CD8-positive, alpha-beta T cell (primary cell): ENCODE measurements at places on chromosomes 11 and 22. TPM values are rescaled to one million over a fixed set of nuclear protein-coding genes. Genes with fewer than 3 reads are reported as not detected.

GRCh38 chr11:113147249-113147648 is 167.1 kb upstream of the TTC12 start:
- no peak for DNase-seq

- DNase-seq = no peak
Measured at GRCh38 chr22:35540595-35541253, at the start of gene RASD2. TSS of gene RASD2 (plus strand) at chr22:35540831. CDS start at chr22:35546810, 5,979 bp downstream.

DNA sequence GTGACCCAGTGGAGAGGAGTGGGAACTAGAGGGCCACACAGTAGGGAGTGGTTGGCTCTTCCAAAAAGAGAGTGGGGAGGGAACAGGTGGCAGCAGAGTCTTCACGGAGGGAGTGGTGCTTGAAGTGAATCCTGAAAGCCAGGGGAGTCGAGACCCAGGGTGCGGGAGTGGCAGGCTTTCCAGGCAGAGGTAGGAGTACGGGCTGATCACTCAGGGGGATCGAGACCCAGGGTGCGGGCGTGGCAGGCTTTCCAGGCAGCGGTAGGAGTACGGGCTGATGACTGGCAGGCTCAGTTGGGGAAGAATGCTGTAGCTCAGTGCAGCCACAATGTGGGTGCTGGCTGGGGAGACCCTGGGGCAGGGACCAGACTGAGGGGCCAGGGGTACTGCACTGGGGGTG is 148.2 kb downstream of the TBC1D22A start:
- DNase-seq = no peak

Gene PTPRCAP
- total RNA-seq = 144 TPM

DNA sequence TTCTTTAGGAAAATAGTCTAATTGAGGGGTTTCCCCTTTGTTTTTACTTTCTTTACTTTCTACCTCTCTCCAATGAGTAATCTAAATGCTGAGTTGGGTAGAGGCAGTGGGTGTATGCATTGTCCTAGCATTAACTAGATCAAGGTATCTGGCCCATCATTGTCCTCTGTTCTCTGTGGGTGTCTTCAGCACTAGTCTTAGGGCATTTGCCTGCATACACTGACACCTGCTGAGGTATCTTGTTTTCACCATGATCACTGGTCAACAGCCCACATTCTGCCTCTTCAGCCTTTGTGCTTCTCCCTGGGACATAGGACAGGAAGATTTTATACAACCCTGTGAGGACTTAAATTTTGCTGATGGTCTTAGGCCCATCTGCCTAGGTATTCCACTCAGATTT is 371.1 kb downstream of the RAB38 start:
- no peak for DNase-seq

Gene RASD2
- total RNA-seq = 20.2 TPM

GRCh38 chr11:11717064-11717725 is 95.4 kb upstream of the GALNT18 start:
- DNase-seq = no peak

Gene CPT1B
- 42.4 TPM for total RNA-seq

Gene P4HA3
- total RNA-seq = not detected

DNA sequence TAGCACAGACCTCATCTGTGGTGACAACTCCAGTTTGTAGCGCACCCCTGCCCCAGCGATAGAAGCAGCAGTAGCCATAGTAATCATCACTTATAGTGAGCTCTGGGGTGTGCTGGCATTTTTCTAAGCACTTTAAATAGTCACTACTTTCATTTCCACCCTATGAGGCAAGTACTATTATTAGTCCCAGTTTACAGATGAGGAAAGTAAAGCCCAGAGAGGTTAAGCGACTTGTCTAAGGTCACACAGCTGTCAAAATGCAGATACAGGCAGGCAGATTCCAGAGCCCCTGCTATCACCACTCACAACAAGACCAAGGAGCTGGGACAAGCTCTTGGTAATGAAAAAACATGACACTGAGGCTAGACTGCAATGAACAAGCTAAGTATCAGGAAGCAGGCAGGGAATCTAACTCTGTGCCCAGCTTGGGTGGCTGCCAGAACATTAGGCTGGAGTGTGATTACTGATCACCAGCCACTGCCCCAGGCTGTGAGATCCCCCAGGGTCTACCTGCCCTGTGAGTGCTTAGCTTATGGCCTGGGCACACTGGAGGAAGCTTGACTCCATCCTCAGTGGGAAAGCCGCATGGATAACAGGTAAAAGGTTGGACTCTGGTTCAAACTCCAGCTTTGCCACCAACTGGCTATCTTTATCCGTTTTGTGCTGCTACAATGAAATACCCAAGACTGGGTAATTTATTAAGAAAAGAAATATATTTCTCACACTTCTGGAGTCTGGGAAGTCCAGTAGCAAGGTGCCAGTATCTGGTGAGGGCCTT is 561.1 kb downstream of the MN1 start:
- DNase-seq = no peak

- DNase-seq = no peak
Measured at GRCh38 chr22:43008921-43009320, 6.0 kb downstream of the PACSIN2 start.

Gene RIBC2
- total RNA-seq = 0.67 TPM

DNA sequence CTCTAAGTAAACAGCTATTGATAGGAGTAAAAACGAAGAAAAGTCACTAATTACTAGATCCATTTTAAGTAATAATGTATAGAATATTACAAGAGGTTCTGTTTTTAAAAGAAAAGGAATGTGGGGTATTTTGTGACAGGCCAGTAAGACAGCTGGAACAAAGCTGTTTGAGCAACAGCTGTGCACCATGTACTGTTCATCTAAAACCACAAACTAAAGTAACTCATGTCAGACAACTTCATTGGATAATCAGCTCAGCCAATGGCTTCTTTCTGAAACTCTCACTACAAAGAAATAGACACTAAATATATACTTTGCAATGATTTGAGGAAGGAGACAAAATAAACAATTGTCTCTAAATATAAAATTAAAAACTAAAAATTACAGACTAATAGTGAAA is 16.1 kb downstream of the RRAS2 start:
- DNase-seq = no peak

DNA sequence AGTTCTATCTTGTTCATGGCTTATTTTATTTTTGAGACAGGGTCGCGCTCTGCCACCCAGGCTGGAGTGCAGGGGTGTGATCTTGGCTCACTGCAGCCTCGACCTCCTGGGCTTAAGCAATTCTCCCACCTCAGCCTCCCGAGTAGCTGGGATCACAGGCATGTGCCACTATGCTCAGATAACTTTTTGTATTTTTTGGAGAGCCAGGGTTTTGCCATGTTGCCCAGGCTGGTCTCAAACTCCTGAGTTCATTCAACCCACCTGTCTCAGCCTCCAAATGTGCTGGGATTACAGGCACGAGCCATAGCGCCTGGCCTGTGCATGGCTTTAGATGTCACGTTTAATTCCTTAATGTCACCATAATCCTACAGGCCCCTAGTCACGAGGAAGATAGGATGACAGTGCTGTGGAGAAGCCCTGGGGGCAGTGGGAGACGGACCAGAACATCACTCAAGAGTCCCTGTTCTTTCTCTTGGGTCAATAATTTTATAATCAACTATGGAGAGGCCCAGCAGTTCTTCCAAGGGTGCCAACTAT is 99.5 kb downstream of the RDX start:
- no peak for DNase-seq

Gene C11orf42
- not detected for total RNA-seq

DNA sequence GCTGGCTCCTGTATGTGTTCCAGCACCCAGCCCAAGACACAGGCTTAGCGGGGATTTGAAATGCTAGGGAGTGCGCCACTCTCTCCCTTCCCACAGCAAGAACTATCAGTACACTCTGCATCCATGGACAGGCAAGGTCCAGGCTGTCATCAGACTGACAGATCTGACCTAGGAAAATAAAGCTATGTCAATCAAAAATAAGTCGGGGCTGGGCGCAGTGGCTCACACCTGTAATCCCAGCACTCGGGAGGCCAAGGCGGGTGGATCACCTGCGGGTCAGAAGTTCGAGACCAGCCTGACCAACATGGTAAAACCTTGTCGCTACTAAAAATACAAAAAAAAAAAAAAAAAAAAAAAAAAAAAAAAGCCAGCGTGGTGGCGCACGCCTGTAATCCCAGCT is 1.7 kb upstream of the MOV10L1 start:
- no peak for DNase-seq
